ENCODE measurements at places on chromosomes 5 and 9. TPM values are rescaled to one million over a fixed set of nuclear protein-coding genes. Genes with fewer than 3 reads are reported as not detected.

Gene AMACR
- 4.8 TPM for total RNA-seq

Gene LCN15
- total RNA-seq, result not detected

Gene PCDHGA3
- 2.9 TPM for total RNA-seq

Gene SPACA9
- total RNA-seq, result 3.7 TPM

Gene CDKN2B-AS1
- total RNA-seq, result 5.2 TPM

Gene ANKRD31
- total RNA-seq, result 0.13 TPM

Gene HAVCR2
- total RNA-seq, result 0.26 TPM

Measured in aortic smooth muscle cell (primary cell).